ENCODE measurements at places on chromosomes 16 and 17.

GRCh38 chr17:1518410-1518809, 2.0 kb upstream of the INPP5K start:
- DNase-seq = no peak

- DNase-seq = no peak
Measured at GRCh38 chr16:8867216-8867931, 1.4 kb downstream of the CARHSP1 start.

DNA sequence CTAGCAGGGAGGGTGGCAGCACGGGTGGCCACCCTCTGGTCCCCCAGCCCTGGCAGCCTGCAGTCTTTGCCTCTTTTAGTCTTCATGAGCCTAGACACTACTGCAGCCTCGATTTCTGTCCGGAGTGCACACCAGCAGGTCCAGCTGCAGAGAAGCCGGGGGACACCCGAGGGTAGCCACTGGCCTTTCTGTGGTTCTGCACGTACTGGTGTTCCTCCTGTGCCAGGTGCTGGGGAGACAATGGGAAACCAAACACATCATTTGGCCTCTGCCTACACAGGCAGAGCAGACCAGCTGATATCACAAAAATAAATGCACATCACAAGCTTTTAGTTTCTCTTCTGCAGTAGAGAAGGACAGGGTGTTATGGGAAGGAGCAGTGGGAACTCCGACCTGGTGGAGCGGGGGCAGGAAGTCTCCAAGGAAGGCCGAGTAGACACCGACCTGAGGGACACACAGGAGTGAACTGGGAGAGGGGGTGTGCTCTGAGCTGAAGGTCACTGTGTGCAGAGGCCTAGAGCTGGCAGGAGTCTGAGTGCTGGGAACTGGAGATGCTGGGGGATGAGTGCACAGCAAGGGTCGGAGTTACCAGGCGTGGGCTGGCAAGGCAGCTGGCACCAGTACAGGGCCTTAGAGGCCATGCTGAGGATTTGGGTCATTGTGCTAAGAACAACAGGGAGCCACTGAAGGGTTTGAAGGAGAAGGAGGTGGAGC, 23.1 kb downstream of the GPT2 start:
- no peak for DNase-seq

- DNase-seq = no peak
Measured at GRCh38 chr16:77467821-77468335, 33.0 kb upstream of the ADAMTS18 start.

DNA sequence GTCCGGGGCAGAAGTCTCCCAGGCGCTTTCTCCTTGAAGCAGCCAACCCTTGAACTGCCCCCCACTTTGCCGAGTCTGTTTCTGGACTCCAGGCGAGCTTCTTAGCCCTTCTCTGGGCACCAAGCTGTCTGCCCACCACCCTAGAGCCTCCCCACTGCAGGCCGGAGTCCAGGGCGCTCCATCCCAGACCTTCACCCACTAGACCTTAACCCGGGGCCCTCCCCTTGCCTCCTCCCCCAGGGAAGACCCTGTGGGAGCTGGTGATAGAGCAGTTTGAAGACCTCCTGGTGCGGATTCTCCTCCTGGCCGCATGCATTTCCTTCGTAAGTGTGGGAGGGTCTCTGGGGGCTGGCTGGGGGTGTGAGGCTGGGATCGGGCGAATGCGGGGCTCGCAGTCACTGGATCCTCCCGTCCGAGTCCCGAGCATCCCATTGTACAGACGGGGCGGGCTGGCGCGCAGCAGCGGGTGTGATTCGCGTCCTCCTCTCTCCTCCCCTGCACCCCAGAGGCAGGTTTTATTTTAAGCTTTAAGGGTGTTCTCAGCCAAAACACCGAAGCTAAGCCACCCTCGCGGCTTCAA, 1.1 kb downstream of the ATP2A1 start:
- DNase-seq = no peak

- DNase-seq = no peak
Measured at GRCh38 chr17:80742091-80742490, 197.5 kb downstream of the RPTOR start.

DNA sequence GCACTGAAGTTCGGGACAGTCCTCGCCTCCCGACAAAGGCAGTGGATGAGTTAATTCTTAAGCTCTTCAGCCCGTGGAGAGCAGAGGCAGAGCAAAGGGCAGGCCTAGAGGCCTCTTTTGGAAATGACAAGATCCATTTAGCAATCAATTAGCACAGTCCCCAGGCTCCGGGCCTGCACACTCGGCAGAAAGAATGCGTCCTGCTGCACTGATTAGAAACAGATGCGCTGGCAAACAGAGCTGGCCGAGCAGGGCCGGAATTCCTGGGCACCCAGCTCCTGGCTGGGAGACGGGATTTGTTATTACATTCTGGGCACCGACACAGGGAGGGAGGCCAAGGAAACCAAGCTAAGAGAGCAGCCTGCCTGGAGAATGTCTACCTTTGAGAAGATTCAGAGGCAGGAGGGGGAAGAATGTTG, 162.9 kb downstream of the COPRS start:
- no peak for DNase-seq

- DNase-seq = peak; percentile 39
Measured at GRCh38 chr16:30805370-30806169, 18.6 kb upstream of the ZNF629 start.

- no peak for DNase-seq
Measured at GRCh38 chr16:318628-319027, 33.9 kb downstream of the AXIN1 start.

GRCh38 chr17:419073-419735, 66.6 kb upstream of the RPH3AL start:
- no peak for DNase-seq

DNA sequence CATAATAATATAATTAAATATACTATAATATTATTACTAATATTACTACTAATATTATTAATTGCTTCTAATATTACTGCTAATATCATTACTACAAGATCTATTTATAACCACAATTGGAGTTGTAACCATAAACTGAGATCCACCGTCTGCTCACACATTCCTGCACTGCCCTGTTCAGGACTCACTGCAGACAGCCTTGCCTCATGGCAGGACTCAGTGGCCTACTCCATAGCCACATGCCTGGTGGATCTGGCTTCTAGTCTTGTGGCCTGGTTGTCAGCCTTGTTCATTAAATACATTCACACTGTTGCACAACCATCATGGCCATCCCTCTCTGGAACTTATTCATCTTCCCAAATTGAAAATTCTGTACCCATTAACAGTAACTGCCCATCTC, 48.0 kb downstream of the SRL start:
- DNase-seq = no peak

DNA sequence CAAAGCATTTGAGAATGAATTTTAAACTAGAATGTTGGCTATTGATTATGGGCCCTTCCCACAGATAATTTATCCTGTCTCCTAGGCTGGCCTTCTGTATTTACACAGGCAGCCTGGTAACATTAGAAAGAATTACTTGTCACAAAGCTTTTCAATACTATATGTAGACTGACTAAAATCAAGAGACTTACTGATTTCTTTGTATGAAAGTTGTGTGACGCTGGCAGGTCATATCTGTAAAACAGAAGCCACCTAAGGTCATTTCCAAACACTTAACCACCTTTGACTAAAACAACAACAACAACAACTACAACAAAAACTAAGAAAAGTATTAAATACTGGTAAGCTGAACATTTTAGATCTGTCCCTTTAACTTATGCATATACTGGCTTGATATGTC, 329.0 kb upstream of the TBX2 start:
- DNase-seq = no peak

DNA sequence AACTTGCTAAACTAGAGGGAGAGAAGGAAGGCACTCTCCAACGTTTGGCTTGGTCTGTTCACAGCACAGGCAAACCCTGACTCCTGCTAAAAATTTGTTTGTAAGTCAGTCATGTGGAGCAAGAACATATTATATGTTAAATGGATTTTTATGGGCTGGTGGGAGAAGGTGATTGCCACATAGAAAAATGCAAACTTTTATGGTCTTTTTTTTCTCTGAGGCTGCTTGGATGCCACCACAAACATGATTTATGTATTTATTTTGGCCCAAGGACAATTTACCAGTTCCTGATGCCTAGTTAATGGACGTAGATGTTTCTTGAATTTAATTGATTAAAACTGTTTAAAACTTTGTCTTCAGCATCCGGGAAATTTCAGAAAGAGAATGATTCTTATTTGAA, 274.2 kb upstream of the MYOCD start:
- DNase-seq = no peak

DNA sequence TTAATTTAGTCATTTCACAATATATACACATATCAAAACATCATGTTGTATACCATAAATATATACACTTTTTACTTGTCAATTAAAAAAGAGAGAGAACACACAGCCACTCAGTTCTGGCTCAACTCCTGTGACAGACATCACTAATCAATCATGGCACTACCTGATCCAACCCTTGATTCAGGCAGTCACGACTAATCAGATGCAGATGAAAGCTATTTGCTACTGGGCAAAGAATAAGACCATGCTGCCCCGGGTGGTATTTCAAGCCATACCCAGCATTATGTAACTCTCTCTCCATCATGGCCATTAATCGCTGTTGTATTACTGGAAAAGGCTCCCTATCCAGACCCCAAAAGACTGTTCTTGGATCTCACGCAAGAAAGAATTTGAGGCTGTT, 345.7 kb downstream of the HAPSTR1 start:
- no peak for DNase-seq

GRCh38 chr17:66686601-66687000, 148.3 kb upstream of the CACNG5 start:
- DNase-seq = no peak

DNA sequence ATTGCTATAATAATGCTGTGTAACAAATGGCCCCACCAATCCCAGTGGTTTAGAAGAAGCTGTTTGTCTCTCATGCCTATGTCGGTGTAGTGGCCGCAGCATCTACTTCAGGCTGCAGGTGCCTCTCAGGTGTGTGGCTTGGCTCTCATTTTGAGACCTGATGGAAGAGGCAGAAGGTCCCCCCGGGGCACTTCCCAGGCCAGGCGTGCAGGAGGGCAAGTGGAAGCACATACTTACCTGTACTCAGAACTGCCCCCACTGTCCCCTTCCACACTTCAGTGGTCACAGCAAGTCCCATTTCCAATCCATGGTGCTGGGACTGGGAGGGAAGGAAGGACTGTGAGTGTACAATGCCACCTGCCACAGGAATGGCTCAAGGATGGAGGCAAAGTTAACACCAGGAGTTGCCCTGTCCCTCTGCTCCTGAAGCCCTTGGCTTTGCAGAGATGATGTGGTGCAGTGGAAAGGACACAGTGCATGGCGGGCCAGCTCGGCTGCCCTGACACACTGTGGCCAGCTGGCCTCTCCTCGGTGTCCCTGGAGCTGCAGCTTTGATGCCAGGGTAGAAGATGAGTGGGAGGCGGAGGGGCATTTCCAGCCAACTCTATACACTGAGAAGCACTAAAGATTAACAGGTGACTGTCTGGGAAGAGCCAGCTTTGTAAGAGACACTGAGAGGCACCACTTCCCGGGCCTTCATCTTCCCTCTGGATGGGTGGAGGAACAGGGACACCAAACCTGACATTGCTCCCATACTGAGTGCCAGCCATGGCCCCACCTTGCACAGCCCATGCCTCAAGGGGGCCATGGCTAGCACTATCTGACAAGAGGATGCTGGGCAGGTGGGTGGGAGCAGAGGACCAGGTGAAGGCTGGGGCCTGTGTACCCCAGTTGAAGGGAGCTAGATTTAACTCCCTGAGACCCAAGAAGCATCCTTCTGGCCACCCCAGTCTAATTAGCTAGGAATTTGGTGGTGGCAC, 105.9 kb downstream of the METRNL start:
- no peak for DNase-seq

- DNase-seq = no peak
Measured at GRCh38 chr17:6085812-6086211, 15.6 kb downstream of the WSCD1 start.

DNA sequence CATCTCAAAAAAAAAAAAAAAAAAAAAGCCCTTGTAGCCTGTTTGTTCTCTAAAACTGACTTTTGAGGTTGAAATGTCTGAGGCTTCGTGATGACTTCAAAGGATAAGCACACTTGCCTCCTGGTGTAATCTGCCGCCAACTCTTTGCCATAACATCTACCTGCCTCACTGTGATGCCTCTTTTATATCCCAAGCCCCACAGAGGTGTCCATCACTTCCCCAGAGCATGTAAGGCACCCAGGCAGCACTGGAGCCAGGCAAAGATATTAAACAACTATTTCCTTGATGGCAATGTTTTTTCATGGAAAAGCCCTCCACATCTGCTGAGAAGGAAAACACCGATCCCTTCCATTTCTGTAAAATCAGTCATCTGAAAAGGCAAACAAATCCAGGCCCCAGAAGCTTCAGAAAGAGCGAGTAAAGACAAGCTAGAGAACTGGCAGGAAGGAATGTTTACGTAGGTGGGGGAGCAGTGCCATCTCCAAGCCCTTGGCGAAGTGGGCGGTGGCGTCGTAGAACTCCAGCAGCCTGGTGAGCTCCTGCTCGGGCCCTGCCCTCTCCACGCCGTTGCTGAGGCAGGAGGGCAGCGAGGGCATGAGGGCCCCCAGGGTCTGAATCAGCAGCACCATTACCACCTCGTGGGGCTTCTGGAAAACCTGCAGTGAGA, 28.6 kb downstream of the COG7 start:
- DNase-seq = no peak

GRCh38 chr17:31888124-31888523, 13.4 kb downstream of the UTP6 start:
- DNase-seq = no peak

All from stimulated activated CD4-positive, alpha-beta T cell treated with anti-CD3 and anti-CD28 coated beads, Interleukin-1b, Interleukin-23, amount 100 ng/mL, for 1 hour (primary cell).